Fibroblast of lung (primary cell): ENCODE measurements at places on chromosomes 5 and 9. TPM values are rescaled to one million over a fixed set of nuclear protein-coding genes. Genes with fewer than 3 reads are reported as not detected.

Gene PKD2L2
- total RNA-seq = 0.26 TPM in 1 of 2 replicates, not detected in the other

Gene GPX8
- 75.5 and 84.7 TPM in 2 replicates for total RNA-seq

Gene DNAI1
- not detected in 2 replicates for total RNA-seq

Gene DDX4
- total RNA-seq = not detected in 2 replicates

Gene ERAP2
- total RNA-seq = 66.0 and 180 TPM in 2 replicates

Gene HMCN2
- total RNA-seq = under 0.01 TPM in 2 replicates

Gene IL3
- not detected in 2 replicates for total RNA-seq

Gene PCSK1
- not detected in 2 replicates for total RNA-seq

Gene PDLIM7
- total RNA-seq = 55.2 and 65.2 TPM in 2 replicates

Gene GPR21
- total RNA-seq = 0.66 and 1.0 TPM in 2 replicates

Gene ASPN
- total RNA-seq = 10.4 and 10.5 TPM in 2 replicates
